ENCODE measurements at places on chromosomes 4 and X.
A peak's percentile ranks its signal among the peaks of the same experiment; 100 is the strongest.

DNA sequence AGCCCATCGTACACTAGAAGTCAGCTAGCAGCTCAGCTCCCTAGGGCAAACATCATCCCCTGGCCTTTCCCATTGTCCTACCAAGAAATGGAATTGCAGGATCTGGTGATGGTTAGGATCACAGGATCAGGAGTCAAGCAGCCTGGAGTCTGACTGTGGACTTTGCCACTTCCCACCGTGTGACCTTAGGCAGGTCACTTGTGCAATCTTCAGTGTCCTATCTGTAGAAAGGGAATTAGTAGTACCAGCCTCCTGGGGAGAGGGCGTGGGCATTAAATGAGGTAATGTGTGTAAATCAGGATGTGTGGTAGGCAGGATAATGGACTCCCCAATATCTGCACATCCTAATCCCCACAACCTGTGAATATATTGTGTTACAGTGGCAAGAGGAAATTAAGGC lies 38.6 kb upstream of the APLN start:
- no peak for DNase-seq

DNA sequence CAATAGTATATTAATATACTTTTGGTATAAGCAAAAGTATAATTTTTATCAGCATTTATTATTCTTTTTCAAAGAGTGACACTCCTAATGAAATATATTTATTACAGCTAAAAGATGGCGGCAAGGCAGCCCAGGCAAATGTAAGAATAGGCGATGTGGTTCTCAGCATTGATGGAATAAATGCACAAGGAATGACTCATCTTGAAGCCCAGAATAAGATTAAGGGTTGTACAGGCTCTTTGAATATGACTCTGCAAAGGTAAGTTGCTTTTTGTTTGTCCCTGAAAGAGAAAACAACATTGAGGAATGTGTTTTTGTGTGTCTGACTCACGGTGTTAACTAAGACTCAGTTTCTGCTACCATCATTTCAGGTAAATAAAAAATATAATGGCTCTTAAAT lies 71.9 kb downstream of the PDLIM5 start:
- no peak for DNase-seq

DNA sequence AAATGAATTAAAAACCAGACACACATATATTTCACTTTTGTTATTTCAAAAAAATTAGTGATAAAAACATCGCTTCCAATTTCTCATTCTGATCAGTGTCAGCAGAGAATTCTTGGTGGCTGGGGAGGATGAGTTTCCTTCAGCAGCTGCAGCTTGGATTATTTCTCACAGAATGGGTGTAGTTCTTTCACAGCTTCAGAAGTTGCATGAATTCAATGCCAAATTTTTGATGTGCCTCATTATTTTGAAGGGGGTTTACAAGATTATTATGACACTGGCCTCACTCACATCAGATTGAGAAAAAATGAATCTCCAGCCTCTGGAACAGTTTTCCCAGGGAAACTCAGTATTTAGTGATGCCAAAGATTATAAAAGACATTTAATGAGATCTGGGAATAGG lies 184.9 kb upstream of the WDFY3 start:
- DNase-seq: no peak

- DNase-seq: no peak
Measured at GRCh38 chr4:145155268-145155870, 25.0 kb downstream of the OTUD4 start.

DNA sequence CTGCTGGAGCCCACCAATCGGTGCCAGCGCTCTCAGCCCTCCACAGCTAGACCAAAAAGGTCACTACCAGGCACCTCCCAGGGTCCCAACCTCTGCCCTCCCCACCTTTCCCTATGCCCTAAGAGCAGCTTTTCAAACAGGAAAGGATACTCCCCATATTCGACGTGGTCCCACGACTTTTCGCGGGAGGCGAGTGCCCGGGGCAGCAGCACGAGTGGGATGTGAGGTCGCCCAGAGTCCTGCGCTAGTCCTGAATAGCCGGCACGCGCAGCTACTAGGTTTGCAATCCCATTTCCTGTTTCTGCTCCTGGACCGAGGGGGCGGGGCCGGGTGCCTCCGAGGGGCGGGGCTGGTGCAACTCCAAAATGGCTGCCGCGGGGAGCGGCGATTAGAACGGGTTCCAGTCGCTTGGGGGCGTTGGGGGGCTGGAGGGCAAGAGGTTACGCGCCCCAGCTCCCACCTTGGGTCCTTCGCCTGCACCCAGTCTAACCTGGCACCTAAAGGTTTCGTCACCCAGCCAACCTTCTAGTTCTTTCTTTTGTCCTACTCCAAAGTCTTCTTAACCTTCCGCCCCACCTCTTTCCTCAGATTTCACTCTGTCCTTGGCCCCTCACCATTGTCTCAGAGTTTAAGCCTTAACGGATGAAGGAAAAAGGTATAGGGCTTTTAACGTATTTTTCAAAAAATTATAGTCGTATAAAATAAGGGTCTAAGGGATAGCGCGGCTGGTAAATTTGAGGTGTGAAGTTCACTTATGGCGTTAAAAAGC lies 85.0 kb upstream of the TENT5D start:
- DNase-seq: peak; percentile 64

DNA sequence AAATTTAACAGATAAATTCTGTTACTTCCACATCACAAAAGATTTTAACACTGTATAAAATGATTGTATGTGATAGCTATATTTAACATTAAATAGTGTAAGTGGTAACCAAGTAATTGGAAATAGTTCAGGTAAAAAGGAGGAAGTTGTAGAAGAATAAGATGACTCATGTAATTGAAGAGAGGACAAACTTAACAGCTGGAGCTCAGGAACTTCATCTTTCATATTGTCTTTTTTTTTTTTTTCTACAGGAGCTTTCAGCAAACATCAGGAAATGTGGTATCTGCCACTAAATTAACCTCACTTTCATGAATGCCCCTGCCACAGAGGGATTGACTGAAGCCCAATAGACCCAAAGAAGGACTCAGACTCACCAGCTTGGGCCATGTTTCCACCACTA lies 188.4 kb upstream of the VEGFC start:
- DNase-seq: no peak

DNA sequence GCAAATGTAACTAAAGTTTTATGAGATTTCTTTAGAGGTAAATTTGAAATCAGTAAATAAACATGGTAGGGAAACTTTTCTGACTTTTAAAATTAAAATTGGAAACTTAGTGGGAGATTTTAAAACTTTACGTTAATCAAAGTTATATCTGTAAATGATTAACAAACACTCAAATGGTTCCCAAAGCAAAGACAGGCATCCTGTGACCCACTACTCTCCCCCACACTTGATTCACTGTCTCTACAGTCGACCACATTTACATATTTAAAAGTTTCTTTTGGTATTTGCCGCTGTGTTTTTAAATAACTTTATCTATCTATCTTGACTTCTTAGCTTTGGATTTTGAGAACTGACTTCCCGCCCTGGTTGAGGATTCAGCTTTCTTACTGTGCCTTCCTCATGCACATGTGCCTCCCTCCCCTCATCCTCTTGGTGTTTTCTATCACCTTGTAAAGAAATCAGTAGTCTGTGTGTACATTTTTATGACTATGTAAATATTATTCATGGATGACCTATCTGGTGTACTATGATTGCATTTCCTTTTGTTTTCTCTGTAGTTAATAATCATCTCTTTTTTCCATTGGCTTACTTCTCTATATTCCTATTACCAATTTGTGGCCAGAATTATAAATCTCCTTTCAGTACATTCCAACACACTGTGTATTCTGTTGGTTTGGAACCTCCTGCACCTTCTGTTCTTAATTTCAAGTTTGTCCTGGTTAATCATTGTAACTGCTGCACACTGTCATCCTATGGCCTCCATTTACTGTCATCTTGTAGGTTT lies 72.6 kb downstream of the WWC2 start:
- DNase-seq: no peak

GRCh38 chr4:17504081-17504480 lies 7.8 kb downstream of the QDPR start:
- DNase-seq: no peak

DNA sequence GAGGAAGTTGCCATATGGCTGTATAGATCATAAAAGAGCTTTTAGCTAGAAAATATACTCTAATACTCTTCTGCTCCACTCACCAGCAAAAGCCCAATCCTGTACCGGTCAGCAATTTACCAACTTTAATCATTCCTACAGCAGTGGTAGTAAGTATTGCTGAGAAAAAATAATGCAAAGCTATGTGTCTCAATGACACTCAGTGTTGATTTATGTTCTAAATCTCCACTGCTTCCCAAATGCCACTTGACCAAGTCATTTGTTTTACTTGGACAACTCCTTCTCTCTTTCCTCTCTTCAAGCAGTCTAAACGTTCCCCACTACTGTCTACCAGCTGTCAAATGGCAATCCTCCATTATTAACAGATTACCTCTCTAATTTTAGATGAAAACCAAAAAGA lies 201.8 kb upstream of the GK2 start:
- DNase-seq: no peak

DNA sequence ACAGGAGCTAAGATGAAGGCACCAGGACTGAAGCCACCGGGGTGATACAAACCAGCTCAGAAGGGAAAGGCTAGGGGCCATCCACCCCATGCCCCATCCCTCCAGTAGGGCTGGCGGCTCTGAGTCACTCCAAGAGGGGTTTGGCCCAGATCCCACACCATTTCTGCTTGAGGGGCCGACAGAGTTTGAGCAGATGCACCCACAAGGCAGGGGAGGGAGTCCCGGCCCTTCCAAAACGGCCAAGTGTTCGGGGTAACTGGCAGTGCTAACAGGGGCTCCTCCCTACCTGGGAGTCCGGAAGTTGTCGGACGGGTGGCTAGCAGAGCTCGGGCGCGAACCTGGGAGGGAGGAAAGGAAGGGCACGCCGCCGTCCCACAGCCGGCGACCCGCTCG lies 412 bp downstream of the SLC10A3 start:
- no peak for DNase-seq

- DNase-seq: no peak
Measured at GRCh38 chr4:78532046-78532445, 19.5 kb upstream of the ANXA3 start.

GRCh38 chrX:107709266-107709806 lies 66.3 kb downstream of the TSC22D3 start:
- DNase-seq: no peak

DNA sequence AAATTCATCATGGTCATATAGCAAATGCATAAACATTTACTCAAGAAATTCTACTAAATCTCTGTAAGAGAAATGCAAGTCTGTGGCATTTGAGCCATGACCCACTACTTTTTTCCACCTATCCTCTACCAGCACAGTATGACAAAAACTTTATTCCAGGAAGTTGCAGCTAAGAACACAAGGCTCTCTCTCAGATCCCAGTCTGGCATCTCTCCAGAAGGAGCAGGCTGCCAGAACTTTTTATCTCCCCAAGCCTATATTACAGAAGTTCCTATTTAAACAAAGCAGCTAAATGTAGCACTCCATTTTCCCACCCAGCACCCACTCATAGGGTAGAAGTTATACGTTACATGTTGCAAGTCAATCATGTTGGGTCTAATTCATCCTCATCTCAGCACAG lies 49.3 kb upstream of the EPGN start:
- no peak for DNase-seq

DNA sequence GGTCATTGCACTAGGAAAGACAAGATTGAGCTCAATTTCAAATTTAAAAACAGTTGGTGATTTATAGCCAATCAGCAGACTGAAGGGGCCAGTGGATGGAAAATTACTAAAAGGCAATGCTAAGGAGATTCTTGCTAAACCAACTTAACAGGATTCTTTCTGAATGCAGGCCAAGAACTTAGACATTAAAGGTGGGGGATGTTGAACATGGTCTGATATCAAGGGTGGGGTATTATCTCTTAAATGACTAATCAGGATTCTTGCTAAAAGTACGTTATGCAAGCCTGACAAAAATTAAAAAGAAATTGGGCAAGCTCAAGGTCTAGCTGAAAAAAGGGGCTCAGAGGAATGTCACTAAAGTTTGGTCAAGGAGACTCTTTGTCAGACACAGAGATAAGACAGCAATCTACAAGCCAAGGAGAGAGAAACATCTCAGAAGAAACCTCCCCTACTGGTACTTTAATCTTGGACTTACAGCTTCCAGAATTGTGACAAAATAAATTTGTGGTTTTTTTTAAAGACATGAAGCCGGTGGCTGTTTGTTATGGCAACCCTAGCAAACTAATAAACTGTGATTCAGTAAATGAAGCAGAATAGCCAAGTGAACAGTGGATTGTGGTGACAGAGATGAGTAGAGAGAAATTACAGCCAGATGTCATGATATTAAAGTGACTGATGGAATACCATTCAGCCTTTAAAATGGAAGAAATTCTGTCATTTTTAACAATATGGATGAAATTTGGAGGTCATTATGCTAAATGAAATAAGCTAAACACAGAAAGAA lies 120.3 kb upstream of the KLHL4 start:
- DNase-seq: no peak

- DNase-seq: no peak
Measured at GRCh38 chr4:25951390-25951952, 37.5 kb downstream of the SMIM20 start.

GRCh38 chrX:87728459-87728858 lies 210.9 kb downstream of the KLHL4 start:
- no peak for DNase-seq

- DNase-seq: no peak
Measured at GRCh38 chr4:100569196-100569595, 51.4 kb upstream of the EMCN start.

DNA sequence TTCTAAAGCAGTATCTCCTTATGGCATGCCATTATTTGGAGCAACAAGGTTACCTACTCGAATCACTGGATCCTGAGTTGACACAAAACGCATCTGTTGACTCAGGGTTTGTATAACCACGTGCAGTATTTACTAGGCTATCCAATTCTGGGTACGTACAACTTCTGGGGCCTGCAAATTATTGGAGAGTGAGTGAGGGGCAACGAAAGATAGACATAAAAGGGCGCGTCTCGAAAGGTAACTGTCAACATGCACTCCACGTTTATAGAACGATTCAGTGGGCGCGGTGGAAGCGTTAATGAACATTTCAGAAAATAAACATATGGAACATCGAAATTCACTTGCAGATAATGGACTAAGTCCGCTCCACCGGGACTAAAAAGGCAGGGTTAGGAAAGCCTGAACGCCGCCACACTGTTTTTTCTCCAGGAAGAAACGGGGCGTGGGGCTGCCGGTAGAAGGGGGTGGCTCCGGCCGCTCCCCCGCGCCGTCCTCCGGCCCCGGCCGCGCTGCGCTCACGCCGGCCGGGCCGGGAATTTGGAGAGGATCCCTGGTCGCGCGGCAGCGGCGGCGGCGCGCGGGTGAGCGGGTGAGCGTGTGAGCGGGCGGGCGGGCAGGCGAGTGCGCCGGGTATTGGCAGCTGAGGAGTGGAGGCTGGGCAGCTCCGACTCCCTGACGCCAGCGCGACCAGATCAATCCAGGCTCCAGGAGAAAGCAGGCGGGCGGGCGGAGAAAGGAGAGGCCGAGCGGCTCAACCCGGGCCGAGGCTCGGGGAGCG lies at the start of gene SMAD1:
TSS of gene SMAD1 (plus strand) at position 690 of the 778 bp plus-strand sequence. CDS start 32,761 bp downstream, outside the sequence.
- DNase-seq: peak; percentile 41

- DNase-seq: no peak
Measured at GRCh38 chr4:51907006-51907669, 64.2 kb downstream of the DCUN1D4 start.

DNA sequence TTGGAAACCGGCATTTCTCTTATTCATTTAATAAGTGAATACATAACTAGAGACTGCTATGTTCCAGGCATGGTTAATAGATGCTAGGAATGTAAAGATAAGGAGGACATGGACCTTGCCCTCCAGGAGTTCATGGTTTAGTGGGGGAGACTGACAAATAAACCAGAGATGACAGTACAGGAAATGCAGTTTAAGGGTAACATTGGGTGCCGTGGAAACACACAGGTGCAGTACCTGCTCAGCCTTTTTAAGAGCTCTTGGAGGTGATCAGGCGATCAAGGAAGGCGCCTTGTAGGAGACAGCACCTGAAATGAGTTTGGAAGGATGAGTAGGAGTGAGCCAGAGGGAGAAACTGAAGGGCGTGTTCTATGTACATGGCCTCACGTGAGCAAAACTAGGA lies 145.8 kb downstream of the AASDH start:
- no peak for DNase-seq
